ENCODE measurements at places on chromosomes 11 and 22.

- DNase-seq = no peak
Measured at GRCh38 chr11:43975629-43976028, 33.2 kb downstream of the C11orf96 start.

DNA sequence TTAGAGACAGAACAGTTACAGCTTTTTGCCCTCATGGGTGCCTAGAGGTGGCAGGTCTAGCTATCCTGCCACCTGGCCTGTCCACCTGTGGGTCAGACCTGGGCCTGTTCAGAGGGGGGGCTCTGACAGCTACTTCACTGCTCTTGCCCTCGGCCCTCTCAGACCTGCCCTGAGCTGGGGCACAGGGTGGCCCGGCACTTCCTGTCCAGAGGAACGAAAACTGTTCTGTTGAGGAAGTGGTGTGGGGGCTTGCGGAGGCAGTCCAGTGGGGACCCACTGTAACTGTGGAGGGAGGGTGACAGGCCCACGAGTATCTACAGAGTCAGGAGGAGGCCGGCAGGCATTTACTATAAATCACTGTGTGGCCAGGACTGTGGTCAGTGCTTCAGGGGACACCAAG lies 16.2 kb downstream of the TESMIN start:
- no peak for DNase-seq

- DNase-seq = no peak
Measured at GRCh38 chr22:17882727-17883126, 108.5 kb upstream of the BID start.

GRCh38 chr11:20530942-20531703 lies 68.3 kb upstream of the SLC6A5 start:
- no peak for DNase-seq

GRCh38 chr11:111395749-111396148 lies 16.7 kb upstream of the POU2AF1 start:
- no peak for DNase-seq

GRCh38 chr11:74092425-74092824 lies 78.4 kb downstream of the C2CD3 start:
- DNase-seq = no peak

DNA sequence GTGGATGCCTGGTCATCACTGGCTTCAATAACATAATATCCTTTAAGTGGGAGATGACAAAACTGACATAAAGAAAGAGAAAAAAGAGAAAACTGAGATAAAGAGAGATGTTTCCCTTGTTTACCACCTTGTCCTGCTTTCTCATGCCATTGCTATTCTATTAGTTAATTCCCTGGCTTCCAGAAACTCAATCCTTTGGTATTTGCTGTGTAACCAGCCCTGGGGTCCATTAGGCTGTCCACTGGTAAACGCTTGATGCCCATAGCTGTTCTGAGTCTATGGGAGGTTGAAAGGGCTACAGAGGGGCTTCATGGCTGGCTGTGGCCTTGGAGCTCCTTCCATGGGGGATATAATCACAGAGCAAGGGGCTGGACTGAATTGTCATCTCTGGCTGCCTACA lies 243.4 kb upstream of the PLET1 start:
- no peak for DNase-seq

- no peak for DNase-seq
Measured at GRCh38 chr22:37762389-37762836, 45.3 kb upstream of the GCAT start.

DNA sequence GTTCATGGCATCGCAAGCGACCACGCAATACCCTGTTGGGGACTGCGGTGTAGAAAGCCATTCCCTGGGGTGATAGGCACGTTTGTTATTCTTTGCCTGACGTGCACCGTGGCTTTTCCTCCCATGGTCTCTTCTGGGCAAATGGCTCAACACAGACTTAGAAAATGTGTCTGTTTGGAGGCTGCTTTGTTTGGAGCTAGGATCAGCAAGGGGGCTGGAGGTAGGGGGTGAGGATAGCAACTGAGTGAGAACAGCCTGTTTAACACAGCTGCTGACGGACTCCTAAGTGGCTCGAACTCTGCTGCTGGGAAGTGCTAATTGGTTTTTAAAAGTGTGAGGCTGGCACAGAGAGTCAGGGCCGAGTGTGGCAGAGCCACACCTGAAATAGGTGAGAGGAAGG lies 16.1 kb upstream of the CHRM4 start:
- no peak for DNase-seq

DNA sequence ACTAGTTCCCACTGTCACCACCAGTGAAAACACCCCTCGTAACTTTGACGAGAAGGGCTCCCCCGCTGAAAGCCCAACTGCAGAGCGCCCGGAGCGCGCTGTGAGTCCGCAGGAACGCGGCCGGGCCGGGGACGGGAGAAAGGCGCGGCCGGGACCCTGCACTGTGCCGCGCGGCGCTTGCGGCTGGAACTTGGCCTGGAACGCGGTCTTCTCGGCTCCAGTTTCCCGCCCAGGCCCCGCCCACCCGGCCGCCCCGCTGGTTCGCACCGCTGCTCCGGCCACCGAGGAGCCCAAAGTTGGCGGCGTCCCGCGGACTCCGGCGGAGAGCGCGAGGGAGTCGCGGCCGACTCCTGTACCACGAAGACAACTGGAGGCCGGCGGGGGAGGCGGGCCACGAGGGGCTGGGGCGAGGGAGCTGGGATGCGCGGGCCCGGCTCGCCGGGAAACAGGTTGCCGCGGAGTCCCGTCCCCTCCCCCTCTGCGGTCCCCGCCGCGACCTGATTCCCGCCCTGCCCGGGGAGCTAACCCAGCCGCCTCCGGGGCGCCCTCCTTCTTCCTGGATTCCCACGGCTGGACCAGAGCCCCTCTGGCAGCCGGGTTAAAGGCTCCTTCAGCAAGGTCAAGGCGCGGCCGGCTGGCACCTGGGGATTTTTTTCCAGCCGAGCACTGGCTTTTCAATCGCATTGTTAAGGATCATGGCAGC lies 3.4 kb downstream of the TENM4 start:
- DNase-seq = peak; percentile 67

GRCh38 chr22:37240240-37240940 lies 3.7 kb downstream of the RAC2 start:
- DNase-seq = no peak

GRCh38 chr11:133697161-133697560 lies 148.2 kb downstream of the SPATA19 start:
- DNase-seq = no peak

GRCh38 chr22:25380122-25380747 lies 160.8 kb downstream of the CRYBB2 start:
- no peak for DNase-seq

DNA sequence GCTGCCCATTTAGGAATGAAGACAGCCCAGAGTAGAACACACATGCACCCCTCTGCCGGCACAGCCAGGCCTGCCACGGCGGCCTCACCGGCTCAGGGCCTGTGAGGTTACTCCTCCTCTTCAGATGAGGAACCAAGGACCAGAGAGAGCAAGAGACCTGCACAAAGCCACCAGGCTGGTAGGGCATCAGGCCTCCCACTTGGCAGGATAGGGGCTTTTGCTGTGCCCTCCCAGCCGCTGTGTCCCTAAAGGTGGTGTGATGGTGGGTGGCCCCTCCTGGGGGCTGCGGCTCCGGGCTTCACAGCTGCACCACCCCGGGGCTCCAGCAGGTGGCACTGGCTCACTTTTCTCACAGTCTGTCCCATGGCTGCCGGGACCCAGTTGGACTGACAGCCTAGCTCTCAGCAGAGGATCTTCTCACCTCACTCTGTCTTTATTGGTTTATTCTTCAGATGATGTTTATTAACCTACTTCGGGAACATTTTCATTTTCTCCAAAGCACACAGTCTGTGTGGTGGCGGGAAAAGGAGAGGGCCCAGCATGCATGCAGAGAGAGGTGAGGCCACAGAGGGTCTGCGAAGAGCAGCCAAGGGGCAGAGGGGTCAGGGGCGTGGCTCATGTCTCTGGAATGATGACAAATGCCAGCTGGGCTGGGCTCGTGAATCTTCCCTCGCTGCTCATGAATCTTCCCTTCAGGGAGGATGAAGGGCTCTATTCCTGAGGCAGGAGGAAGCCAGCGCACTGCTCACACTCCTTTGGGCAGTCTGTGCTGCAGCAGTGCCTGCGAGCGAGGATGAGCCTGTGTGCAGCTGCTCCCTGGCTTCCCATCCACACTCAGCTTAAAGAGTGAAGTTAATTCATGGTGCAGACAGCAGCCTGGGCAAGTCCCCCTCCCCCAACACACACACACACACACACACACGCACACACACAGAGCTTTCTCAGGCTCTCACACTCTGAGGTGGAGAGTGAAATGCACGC lies 101.1 kb upstream of the PITPNB start:
- peak; percentile 53 for DNase-seq

GRCh38 chr11:116553482-116553881 lies 219.3 kb downstream of the BUD13 start:
- no peak for DNase-seq

GRCh38 chr22:40482391-40482790 lies 112.0 kb downstream of the SGSM3 start:
- no peak for DNase-seq

GRCh38 chr11:92628401-92629292 lies 340.8 kb upstream of the MTNR1B start:
- DNase-seq = no peak

- DNase-seq = peak; percentile 54
Measured at GRCh38 chr11:66568124-66568916, at the start of gene CTSF. CTSF (minus strand) TSS chr11:66568606; CDS start chr11:66568486, 120 bp downstream.

DNA sequence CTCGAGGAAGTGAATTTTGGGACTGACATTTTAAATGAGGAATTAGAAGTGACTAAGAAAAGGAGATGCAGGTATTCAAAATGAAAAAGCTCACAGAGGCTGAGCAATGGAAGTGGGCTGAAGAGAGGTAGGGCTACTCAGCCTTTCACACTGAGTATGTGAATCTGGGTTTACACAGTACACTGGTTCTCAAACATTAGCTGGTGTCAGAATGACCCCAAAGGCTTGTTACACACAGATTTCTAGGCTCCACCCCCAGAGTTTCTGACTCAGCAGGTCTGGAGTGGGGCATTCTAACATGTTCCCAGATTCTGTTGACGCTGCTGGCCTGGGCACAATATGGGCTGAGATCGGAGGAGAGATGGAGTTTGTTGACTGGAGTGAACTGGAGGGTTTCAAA lies 32.8 kb downstream of the CADM1 start:
- no peak for DNase-seq

GRCh38 chr11:17812091-17812864 lies 77.7 kb downstream of the KCNC1 start:
- no peak for DNase-seq

Data from right lung (tissue), 10 donors.